ENCODE measurements at places on chromosomes 7 and 10. TPM values are rescaled to one million over a fixed set of nuclear protein-coding genes. Genes with fewer than 3 reads are reported as not detected.

CCDC146 gene
- 15.7 TPM for total RNA-seq

DNA sequence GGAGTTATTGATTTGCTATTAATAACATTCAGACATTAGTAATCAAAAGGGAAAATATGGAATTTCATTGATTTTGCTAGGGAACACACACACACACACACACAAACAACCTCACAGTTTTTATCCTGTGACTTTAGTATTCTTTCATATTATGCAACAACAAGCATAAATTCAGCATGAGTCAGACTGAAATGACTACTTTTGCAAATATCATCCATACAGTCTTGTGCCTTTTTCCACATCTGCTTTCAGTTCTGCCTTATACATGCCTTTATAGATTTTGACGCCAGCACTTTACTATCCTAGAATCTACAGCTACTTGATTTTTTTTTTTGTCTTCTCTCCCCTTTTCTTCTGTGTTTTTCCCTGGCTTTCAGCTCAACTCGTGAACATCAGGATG lies 975.8 kb upstream of the LRRTM3 start:
- no peak for DNase-seq

- no peak for DNase-seq
Observed at GRCh38 chr10:18005781-18006456, 54.2 kb downstream of the SLC39A12 start.

- no peak for DNase-seq
Observed at GRCh38 chr10:123966896-123967231, 75.3 kb upstream of the CPXM2 start.

CNTNAP2 gene
- total RNA-seq, result 3.5 TPM

DNA sequence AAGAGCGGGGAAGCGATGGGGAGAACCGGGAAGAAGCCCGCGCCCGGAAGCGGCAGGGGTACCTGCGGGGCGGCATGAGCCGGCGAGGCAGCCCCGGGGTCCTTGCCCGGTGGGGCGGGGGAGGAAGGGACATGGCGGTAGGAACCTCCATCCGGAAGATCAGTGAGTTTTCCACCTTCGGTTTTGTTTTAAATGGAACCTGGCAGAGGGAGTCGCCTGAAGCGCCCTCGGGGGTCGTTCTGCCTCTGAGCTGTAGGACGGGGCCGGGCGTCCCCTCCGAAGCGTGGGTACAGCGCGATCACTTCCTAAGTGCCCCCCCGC lies 471 bp downstream of the PFKP start:
- DNase-seq, result peak; percentile 40

GRCh38 chr7:149799397-149800168 lies 26.2 kb upstream of the ZNF467 start:
- DNase-seq, result peak; percentile 66

ZNF722 gene
- total RNA-seq, result not detected

NODAL gene
- total RNA-seq, result not detected

GRCh38 chr7:15011289-15011688 lies 108.7 kb upstream of the DGKB start:
- DNase-seq, result no peak

- DNase-seq, result no peak
Observed at GRCh38 chr10:94846204-94846603, 83.7 kb downstream of the CYP2C19 start.

DNA sequence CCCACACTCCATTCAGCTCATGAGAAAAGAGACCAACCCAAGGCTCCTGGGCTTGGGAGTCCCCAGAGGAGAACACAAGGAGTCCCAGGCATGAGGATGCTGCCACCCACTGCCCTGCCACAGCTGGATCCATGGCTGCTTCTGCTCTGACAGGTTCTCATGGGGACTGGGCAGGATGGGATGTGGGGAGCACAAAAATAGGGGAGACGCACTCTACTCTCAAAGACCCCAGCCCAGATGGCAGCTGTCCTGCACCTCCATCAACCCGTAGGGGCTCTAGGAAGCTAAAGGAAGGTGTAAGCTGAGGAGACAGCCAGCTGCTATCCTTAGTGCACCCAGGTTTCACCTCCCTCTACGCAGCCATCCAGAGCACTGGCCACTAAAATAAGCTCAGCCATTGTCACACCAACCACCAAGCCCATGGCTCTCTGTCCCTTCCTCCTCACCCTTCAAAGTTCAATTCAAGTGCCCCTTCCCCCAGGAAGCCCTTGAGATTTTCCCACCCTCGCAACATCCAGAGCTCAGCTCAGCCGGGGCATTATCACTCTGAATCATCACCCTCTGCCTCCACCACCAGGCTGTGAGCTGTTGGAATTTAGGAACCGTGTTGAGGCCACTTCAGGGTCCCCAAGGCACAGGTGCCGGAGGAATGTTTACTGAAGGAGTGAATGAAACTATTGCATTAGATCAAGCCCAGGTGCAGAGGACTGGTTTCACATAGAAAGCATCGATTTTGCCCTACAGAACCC lies 142.1 kb downstream of the GRID1 start:
- no peak for DNase-seq

GRCh38 chr7:108190891-108191290 lies 60.7 kb upstream of the LAMB4 start:
- no peak for DNase-seq

GRCh38 chr10:24698270-24698669 lies 25.4 kb downstream of the ARHGAP21 start:
- no peak for DNase-seq

GRCh38 chr7:77710861-77711260 lies 14.6 kb downstream of the RSBN1L start:
- DNase-seq, result no peak

GRCh38 chr7:36287371-36288241 lies 102.1 kb upstream of the ANLN start:
- DNase-seq, result peak; percentile 43

GRCh38 chr7:137818036-137818435 lies 28.7 kb downstream of the DGKI start:
- DNase-seq, result no peak

C10orf90 gene
- 0.18 TPM for total RNA-seq

GRCh38 chr7:45151131-45151684 lies 6.4 kb upstream of the RAMP3 start:
- no peak for DNase-seq

LIPM gene
- total RNA-seq, result not detected

LRRTM3 gene
- total RNA-seq, result not detected

GRCh38 chr7:131011976-131012375 lies 278.0 kb upstream of the KLF14 start:
- no peak for DNase-seq

DNA sequence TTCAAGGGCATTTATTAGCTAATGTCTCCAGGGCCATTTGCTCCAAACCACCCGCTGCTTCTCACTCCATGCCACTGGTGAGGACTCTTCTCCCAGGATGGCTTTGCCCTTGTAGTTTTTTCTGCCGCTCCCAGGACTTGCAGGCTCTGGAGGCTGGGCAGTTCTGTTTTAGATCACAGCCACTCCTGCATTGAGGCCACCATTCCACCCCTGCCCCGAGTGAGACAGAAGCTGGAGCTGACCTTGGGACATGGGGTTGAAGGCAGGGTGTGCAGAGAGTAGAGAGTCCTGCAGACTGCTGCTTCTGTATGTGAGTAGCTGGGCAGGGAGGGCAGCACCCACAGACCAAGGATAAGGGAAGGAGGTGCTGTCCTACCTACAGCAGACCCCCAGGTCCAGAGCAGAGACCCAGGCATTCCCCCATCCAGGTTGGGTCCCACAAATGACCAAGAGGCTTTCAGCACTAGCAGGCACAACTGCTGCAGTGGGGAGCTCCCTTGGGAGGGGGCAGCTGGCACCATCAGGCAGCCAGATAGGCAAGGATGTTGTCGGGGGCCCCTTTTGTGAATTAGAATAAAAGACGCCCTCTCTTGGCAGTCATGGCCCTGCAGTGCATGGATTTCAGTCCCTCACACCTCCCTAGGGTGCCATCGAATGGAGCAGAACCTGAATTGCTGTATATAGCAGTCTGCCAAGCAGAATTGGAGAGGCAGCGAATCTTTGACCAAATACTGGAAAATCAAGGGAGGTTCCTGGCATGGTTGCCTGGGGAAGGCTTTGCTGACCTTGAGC lies 22.7 kb upstream of the ADCYAP1R1 start:
- no peak for DNase-seq

DNA sequence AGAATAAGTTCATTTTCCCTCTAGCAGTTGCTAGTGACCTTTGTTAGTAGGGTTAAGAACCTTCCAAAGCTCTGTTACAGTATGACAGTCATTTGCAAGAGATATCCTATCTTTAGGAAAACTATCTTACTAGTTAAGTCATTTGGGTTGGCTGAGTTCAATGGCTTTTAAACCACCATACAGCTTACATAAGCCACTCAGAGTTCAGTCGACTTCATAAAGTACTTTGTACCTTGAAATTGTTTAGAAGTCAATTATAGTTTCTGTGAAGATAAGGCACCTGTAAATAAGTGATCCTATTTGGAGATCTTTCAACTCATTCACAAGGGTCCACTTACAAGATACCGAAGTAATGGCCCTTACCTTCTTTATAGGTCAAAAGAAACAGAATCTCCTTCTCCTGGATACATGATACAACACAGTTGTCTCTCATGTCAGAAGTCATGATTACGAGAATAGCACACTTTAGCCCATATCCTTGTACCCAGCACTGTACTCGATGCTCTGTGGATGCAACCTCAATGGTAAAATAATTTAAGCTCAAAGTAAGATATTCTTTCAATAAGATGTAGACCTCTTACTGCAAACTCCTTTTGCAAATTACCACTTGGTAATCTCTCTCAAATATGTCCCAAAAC lies 11.9 kb upstream of the ABCC2 start:
- DNase-seq, result no peak

DNA sequence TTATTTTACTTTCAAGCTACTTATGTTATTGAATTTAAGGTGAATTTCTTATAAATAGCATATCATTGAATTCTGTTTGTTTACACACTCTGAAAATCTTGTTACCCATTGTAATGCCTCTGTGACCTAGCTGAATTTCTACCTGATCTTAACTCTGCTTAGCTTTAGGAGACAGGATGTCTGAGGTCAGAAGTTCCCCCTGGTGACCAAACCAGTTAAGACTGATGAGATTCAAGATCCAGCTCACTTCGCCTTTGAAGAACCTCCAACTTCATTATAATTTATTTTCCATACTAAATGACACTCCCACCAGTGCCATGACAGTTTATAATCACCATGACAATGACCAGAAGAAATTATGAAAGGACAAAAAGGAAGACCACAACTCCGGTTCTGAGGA lies 213.4 kb upstream of the CDC14C start:
- DNase-seq, result no peak

TMEM213 gene
- not detected for total RNA-seq

DNA sequence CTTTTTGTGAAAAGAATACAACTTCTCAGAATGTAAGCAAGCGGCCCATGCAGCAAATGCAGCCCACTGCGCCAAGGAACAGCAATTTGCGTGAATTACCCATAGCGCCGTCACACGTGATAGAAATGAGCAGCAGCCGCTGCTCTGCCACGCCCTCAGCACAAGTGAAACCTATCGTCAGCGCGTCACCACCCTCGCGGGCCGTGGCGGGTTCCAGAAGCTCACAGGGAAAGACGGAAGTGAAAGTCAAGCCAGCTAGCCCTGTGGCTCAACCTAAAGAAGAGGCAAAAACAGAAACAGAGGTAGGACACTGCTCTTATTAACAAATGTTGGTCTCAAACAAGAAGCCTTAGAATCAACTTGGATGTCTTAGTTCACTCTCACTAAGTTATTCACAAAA lies 70.5 kb downstream of the SHH start:
- no peak for DNase-seq

GRCh38 chr10:47025540-47026300 lies 114.5 kb downstream of the PTPN20 start:
- DNase-seq, result no peak

HOXA5 gene
- total RNA-seq, result 16.2 TPM

DNA sequence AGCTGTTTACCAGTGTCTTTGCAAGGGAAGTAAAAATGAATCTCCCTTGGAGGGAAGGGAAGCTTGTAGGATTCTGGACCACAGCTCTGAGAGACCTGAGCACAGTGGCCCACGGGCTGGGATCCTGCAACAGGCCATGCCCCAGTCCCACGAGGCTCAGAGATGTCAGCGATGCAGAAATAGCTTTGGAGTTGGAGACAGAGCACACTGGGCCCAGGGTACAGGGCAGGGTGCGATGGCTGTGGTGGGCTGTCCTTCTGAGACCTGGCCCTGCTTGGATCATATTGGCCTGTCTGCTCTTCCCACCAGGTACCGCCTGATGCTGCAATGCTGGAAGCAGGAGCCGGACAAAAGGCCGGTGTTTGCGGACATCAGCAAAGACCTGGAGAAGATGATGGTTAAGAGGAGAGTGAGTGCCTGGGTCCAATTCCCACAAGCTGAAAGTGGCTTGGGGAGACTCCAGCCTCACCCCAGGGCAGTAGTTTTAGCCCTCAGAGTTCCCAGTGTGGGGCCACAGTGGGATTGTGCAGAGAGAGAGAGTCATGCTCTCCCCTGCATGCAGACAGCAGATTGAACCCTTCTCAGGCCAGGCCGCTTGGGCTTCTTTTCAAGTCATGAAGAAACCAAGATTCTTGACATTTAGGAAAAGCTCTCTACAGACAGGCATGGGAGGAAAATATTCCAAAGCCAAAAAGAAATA lies 13.5 kb upstream of the CSGALNACT2 start:
- no peak for DNase-seq

DNA sequence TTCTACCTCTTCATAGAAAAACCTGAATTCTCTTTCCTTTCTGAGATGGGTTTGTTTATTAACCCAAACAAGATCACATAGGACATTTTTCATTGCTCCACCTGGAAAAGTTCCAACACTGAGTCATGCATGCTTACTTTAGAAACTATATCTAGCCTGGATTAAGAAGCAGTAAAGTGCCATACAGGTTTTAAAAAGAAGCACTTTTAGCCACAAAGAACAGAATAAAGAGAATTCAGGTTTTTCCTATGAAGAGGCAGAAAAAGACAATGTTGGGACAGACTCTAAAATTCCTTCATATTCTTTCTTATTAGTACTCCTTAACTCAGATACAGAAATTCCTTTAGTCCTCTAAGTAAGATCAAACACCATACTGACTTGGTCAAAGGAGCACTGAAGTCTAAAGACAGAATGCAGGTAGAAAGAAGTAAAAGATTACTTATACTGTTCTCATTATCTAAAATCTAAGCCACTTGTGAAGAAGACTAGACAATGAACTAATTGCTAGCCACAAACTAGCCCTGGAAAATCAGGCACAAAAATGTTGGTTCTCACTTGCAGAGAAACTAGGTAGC lies 241.3 kb downstream of the ANK3 start:
- DNase-seq, result no peak

ZNF804B gene
- total RNA-seq, result not detected

ANKRD30A gene
- total RNA-seq, result not detected

DNA sequence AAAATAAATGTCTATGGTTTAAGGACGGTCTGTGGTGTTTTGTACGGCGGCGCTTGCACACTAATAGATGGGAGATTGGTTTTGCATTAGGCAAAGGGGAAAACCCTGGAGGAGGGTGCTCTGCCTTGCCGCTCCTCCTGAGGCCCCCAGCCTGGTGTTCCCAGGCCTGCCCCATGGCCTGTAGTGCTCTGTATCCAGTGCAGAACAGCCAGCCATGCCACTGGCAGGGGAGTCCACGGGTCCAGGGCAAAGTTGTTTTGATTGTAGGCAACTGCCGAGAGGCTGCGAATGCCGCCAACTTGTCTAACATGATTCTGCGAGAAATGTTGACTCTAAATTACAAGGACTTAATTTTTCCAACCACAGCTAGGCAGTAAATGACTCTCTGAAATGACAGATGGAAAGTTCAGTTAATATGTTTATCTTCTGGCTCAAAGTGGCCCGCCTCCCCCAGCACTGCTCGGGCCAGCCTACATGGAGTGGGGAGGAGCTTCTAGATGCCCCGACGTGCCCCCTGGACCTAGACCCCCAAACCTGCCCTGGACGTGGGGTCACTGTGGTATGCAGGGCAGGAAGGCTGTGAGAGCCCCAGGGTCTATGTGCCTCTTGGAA lies 104.6 kb upstream of the GDF10 start:
- DNase-seq, result no peak

CYP51A1 gene
- 152 TPM for total RNA-seq

GRCh38 chr10:17616403-17617030 lies 657 bp downstream of the HACD1 start:
- peak; percentile 75 for DNase-seq
